Activated T-helper 2 cell treated with anti-CD3 and anti-CD28 coated beads, Interferon-gamma antibody, Interleukin-2, Interleukin-4, amounts not matched to agents 10 μg/mL and 5 μg/mL and 100 μg/mL, durations not matched to agents 14 hours and 24 hours and 36 hours (primary cell): ENCODE measurements at places on chromosomes 6 and 20. TPM values are rescaled to one million over a fixed set of nuclear protein-coding genes. Genes with fewer than 3 reads are reported as not detected.

DNA sequence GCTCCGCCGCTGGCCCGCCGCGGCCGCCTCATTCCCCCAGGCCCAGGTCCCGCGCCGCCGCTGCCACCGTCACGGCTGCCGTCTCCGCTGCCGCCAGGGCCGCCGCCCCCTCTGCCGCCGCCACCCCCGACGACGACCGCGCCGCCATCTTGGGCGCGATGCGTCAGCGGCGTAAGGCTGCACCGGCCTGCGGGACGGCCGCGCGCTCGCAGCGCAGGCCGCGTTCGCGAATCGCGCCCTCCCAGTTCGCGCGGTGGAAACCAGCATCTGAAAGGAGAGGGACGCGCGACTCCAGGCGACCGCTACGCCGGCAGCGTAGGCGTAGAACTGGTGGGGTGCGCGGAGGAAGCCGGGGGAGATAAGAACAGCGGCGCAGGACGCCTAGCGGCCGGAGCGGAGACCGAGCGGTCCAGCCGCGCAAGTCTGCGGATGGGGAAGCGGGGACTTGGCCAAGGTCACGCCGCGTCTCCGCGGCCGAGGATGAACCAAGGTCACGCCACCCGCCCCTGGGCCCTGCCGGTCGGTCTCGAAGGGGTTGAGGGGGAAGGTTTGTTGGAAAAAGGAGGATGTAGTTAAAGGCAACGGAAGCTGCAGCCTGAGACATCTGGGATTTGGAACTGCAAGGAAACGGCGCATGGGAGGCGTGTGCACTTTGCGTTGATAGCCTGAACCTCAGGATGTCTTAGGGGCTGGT is at the start of gene NUDT3:
TSS of gene NUDT3 (minus strand) at position 173 of the 694 bp plus-strand sequence. CDS start 307 bp downstream, outside the sequence.
- peak within 1 kb of the TSS; percentile 86 for H3K4me3 ChIP-seq
- H3K27ac ChIP-seq = peak within 1 kb of the TSS; percentile 68
- peak; percentile 92 for DNase-seq
- peaks cover 6% of the 10 kb centered on the region for H3K4me1 ChIP-seq
- H3K27me3 ChIP-seq = no peaks in the 10 kb centered on the region

DNA sequence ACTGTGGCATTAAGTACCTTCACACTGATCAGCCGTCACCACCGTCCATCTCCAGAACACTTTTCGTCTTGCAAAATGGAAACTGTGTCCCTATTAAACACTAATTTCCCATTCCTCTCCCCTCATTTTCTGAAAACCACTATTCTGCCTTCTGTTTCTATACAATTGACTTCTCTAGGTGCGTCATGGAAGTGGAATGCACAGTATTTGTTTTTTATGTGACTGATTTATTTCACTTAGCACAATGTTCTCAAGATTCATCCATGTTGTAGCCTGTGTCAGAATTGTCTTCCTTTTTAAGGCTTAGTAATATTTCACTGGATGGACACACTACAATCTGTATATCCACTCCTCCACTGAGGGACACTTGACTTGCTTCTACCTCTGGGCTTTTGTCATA is 53.8 kb upstream of the PDE10A start:
- peaks cover 2% of the 10 kb centered on the region for H3K4me1 ChIP-seq
- no peak for DNase-seq
- H3K36me3 ChIP-seq = no peaks in the 10 kb centered on the region
- no peak overlapping the region for H3K4me3 ChIP-seq

DNA sequence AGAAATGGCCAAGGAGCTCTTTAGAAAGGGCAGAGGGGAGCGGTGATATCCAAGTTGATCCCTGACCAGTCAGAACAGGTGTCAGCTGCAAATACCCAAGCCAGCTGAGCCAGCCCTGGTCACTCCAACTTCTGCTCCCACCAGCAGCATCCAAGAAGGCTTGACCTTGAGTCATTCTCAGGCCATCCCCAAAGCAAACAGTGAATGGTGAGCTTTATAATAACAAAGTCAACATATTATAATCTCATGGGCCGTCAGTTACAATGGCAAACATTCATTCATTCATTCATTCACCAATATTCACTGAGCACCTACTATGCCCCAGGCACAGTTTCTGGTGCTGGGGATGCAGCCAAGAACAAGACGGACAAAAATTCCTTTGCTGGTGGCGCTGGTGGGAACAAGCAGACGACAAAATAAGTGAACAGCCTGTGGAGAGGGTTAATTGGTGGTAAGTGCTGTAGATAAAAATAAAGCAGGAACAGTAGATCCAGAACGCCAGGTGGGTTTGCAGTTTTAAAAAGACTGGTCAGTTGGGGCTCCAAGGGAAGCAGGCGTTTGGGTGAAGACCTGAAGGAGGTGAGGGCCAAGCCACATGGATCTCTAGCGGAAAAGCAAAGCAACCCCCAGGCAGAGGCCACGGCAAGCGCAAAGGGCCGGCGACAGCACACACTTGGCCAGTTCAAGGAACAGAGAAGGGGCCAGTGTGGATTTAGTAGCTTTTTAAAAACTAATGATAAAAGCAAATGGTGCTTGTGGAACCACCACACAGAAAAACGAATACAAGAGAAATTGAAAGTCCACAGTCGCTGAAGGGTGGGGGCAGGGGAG is 131.8 kb upstream of the PTPN1 start:
- no peak overlapping the region for H3K27ac ChIP-seq
- H3K4me3 ChIP-seq = no peak overlapping the region
- no peaks in the 10 kb centered on the region for H3K36me3 ChIP-seq
- H3K4me1 ChIP-seq = peaks cover 23% of the 10 kb centered on the region

DNA sequence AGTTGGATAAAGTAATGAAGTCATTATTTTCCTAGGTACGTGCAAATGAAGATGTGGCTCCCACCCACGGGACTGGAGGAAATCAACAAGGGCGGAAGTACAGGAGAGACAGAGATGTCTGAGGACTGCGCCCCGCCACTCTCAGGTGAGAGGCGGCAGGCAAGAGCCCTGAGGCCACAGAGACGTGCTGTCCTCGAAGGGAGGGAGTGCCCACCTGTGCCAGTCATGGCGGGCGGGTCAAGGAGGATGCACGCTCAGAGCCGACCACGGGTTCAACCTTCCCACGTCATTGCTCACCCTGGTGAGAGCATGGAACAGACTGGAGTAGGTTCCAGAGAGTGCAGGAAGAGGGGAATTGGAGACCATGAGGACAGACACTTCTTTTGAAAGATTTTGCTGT is 12.7 kb downstream of the CST8 start:
- H3K4me3 ChIP-seq = no peak overlapping the region
- peaks cover 3% of the 10 kb centered on the region for H3K27me3 ChIP-seq
- no peaks in the 10 kb centered on the region for H3K36me3 ChIP-seq

DNA sequence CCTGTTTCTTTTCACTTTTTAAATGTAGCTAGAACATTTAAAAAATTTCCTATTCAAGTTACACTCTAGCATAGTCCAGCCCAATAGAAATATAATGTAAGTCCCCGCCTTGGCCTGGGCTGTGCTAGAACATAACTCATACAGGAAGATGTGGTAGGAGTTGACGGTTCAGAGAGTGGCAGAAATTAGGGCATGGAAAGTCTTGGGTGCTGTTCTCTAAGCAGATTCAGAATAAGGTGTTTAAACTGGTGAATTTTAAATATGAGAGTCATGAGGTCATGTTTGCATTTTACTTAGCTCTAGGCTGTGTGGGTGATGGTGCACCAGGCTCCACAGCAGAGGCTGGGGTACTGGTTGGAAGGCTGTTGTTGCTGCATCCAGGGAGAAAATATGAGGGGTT is 256.5 kb downstream of the FARS2 start:
- peak overlapping the region; percentile 76 for H3K27ac ChIP-seq
- no peaks in the 10 kb centered on the region for H3K27me3 ChIP-seq
- H3K4me3 ChIP-seq = peak overlapping the region; percentile 48
- H3K4me1 ChIP-seq = peaks cover 48% of the 10 kb centered on the region
- H3K36me3 ChIP-seq = peaks cover 4% of the 10 kb centered on the region
- DNase-seq = no peak

- H3K36me3 ChIP-seq = peaks cover 25% of the 10 kb centered on the region
- DNase-seq = no peak
- no peaks in the 10 kb centered on the region for H3K4me1 ChIP-seq
Measured at GRCh38 chr6:161211380-161212035, 62.4 kb downstream of the AGPAT4 start.

DNA sequence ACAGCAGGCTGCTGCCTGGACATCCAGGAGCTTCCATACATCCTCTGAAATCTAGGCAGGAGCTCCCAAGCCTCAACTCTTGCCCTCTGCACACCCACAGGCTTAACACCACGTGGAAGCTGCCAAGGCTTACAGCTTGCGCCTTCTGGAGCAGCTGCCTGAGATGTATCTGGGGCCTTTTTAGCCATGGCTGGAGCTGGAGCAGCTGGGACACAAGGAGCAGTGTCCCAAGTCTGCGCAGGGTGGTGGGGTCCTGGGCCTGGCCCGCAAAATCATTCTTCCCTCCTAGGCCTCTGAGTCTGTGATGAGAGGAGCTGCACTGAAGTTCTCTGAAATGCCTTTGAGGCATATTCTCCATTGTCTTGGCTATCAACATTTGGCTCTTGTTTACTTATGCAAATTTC is 255.0 kb downstream of the DLL1 start:
- H3K27ac ChIP-seq = no peak overlapping the region
- no peak for DNase-seq
- H3K36me3 ChIP-seq = no peaks in the 10 kb centered on the region
- no peak overlapping the region for H3K4me3 ChIP-seq
- no peaks in the 10 kb centered on the region for H3K27me3 ChIP-seq

- no peak for DNase-seq
- H3K4me1 ChIP-seq = no peaks in the 10 kb centered on the region
- H3K36me3 ChIP-seq = no peaks in the 10 kb centered on the region
- H3K27me3 ChIP-seq = peaks cover 4% of the 10 kb centered on the region
- no peak overlapping the region for H3K4me3 ChIP-seq
- no peak overlapping the region for H3K27ac ChIP-seq
Measured at GRCh38 chr6:69933239-69933638, 66.9 kb downstream of the COL19A1 start.

The MYLK2 gene
- 0.27 and 0.51 TPM in 2 replicates for total RNA-seq

The FAM8A1 gene
- total RNA-seq = 4.8 and 4.9 TPM in 2 replicates

The SOX18 gene
- 1.0 and 1.1 TPM in 2 replicates for total RNA-seq
